Mammary microvascular endothelial cell (primary cell): ENCODE measurements at places on chromosomes 3 and 15. TPM values are rescaled to one million over a fixed set of nuclear protein-coding genes. Genes with fewer than 3 reads are reported as not detected.

MME gene
- total RNA-seq, result 3.8 and 5.6 TPM in 2 replicates

ATP13A4 gene
- total RNA-seq, result 0.07 TPM in 1 of 2 replicates, not detected in the other

CLRN1 gene
- total RNA-seq, result not detected in 2 replicates

STAC gene
- 20.7 and 29.0 TPM in 2 replicates for total RNA-seq

FBXL2 gene
- total RNA-seq, result 17.6 and 18.1 TPM in 2 replicates

SLC12A1 gene
- not detected in 2 replicates for total RNA-seq

ZNF774 gene
- 0.69 and 0.87 TPM in 2 replicates for total RNA-seq

CACNA2D3 gene
- not detected in 2 replicates for total RNA-seq

PCOLCE2 gene
- total RNA-seq, result not detected in 2 replicates

SLC28A1 gene
- not detected in 2 replicates for total RNA-seq

GALNT15 gene
- total RNA-seq, result 4.4 and 5.3 TPM in 2 replicates

RTP4 gene
- 5.5 and 8.3 TPM in 2 replicates for total RNA-seq

LRRC58 gene
- total RNA-seq, result 24.0 and 26.4 TPM in 2 replicates

TTC23 gene
- total RNA-seq, result 12.0 and 13.2 TPM in 2 replicates

CCDC33 gene
- not detected in 2 replicates for total RNA-seq

ST8SIA2 gene
- not detected in 2 replicates for total RNA-seq

ERC2 gene
- 0.05 and 0.13 TPM in 2 replicates for total RNA-seq

SH2D7 gene
- not detected in 2 replicates for total RNA-seq

HYKK gene
- total RNA-seq, result 4.0 and 6.1 TPM in 2 replicates

CORO2B gene
- total RNA-seq, result 3.5 and 3.7 TPM in 2 replicates

FGF12 gene
- total RNA-seq, result 6.9 and 7.3 TPM in 2 replicates

IMPG2 gene
- total RNA-seq, result under 0.01 and 0.07 TPM in 2 replicates

MYRIP gene
- 3.8 and 4.9 TPM in 2 replicates for total RNA-seq

IP6K1 gene
- 35.8 and 36.9 TPM in 2 replicates for total RNA-seq

IP6K2 gene
- 42.6 and 44.2 TPM in 2 replicates for total RNA-seq

SEMA3B gene
- total RNA-seq, result 0.05 TPM in 1 of 2 replicates, not detected in the other

LRRC15 gene
- 0.20 and 0.25 TPM in 2 replicates for total RNA-seq

TMEM266 gene
- total RNA-seq, result not detected in 2 replicates

TGFBR2 gene
- total RNA-seq, result 325 and 339 TPM in 2 replicates
